RWPE1 (cell line): ENCODE measurements at places on chromosomes 4 and X.
A peak's percentile ranks its signal among the peaks of the same experiment; 100 is the strongest.

- no peak for DNase-seq
Observed at GRCh38 chr4:125316791-125317524, 2.2 kb downstream of the FAT4 start.

- DNase-seq = no peak
Observed at GRCh38 chr4:165118256-165118909, 5.7 kb upstream of the TMEM192 start.

- DNase-seq = no peak
Observed at GRCh38 chr4:13329340-13329850, 154.7 kb downstream of the RAB28 start.

DNA sequence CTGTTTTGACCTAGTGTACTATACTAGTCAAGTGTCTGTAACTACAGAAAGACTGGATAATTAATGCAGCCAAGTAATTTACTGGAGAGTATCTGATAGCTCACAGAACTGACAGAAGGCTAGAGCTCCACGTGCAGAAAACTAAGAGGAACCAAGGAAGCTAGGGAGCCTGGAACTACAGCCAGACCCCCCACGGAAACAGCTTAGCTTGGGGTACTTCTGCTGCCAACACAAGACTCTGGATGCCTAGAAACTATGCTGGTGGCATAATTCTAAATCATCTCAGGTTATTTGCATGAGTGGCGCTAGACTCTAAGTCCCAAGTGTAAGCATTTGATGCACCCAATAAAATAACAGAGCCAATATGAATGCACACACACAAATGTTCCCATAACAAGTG, 26.5 kb downstream of the HUWE1 start:
- no peak for DNase-seq

- DNase-seq = no peak
Observed at GRCh38 chrX:106725931-106726330, 570 bp upstream of the RNF128 start.

- peak; percentile 75 for DNase-seq
Observed at GRCh38 chrX:2608638-2609430, 82.3 kb upstream of the CD99 start.

DNA sequence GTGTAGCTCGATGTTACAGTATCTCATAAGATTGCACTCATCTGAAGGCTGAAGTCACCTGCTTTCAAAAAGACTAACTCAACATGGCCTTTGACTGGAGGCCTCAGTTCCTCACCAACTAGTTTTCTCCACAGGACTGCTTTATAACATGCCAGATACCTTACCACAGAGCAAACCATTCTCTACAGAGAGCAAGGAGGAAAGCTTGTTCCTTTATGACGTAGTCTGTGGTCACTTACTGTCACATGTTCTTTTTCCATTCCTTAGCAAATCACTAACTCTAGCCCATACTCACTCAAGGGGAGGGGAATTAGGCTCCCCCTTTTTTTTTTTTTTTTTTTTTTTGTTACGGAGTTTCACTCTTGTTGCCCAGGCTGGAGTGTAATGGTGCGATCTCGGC, 3.2 kb downstream of the THAP9 start:
- DNase-seq = no peak

DNA sequence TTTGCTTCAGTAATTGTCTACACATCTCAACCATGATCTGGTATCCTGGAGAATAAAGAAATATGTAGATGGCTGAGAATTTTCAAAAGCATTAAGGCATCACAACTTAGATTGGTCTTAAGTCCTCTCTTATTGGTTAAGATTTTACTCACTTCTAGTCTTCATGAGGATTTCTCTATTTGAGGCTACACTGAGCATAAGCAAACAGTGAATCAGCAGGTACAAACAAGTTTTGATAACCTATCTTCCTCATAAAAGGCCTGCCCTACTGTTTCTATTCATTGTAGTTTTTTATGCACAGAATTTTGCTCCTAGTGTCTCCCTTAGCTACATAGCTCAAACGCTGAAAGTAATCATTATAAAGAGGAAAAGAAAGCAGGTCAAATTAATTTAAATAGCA, 460.7 kb upstream of the RPS6KA3 start:
- no peak for DNase-seq

DNA sequence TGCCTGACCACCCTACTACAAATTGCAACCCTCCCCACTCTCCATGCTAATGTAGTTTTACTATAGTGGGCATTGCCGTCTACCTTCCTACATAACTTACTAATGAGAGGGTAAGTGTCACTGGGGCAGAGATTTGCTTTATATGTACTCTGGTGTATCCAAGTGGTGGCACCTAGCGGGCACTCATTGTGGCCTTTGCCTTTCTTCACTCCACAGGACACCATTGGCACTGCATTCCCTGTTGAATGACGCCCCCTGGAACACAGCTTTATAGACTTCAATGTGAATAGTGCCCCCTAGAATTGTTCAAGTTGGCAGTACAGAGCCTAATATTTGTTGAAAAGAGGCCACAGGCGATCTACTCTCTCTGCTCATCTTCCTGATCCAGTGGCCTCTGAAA, 215.8 kb downstream of the MID1IP1 start:
- DNase-seq = no peak

- DNase-seq = no peak
Observed at GRCh38 chr4:124179506-124180186, 532.9 kb downstream of the ANKRD50 start.

- DNase-seq = peak; percentile 70
Observed at GRCh38 chrX:107775734-107776511, at the start of gene TSC22D3. Gene TSC22D3 (minus strand): TSS chrX:107775787. CDS start chrX:107775419, 368 bp downstream.

GRCh38 chrX:147757750-147758149, 154.0 kb upstream of the FMR1 start:
- DNase-seq = peak; percentile 5

DNA sequence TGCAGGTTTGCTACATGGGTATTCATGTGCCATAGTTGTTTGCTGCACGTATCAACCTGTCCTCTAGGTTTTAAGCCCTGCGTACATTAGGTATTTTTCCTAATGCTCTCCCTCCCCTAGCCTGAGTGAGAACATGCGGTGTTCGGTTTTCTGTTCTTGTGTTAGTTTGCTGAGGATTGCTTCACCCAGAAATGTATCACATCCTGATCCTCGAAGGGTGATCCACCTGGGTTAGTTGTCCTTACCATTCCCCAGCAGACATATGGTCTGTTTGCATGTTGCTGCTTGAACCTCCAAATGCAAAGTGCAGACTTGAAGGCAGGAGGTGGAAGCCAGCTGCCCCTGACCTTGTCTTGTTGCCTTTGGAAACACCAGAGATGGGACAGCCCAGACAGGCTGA, 161.5 kb upstream of the WDR1 start:
- no peak for DNase-seq

- DNase-seq = peak; percentile 21
Observed at GRCh38 chr4:165079476-165079875, 25.8 kb downstream of the TRIM75 start.

GRCh38 chr4:186348433-186348832, 82.4 kb downstream of the F11 start:
- DNase-seq = no peak

- peak; percentile 5 for DNase-seq
Observed at GRCh38 chr4:61805979-61806378, 605.9 kb downstream of the ADGRL3 start.

DNA sequence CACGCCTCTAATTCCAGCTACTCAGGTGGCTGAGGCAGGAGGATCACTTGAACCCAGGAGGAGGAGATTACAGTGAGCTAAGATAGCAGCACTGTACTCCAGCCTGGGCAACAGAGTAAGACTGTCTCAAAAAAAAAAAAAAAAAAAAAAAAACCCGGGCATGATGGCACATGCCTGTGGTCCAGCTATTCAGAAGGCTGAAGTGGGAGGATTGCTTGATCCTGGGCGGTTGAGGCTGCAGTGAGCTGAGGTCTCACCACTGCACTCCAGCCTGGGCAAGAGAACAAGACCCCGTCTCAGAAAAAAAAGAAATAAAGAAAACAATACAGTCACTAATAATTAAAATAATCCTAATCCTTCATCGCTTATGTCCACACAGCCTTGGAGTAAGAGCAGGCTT, 68.1 kb downstream of the APBB2 start:
- DNase-seq = no peak

GRCh38 chrX:42463706-42464490, 314.1 kb downstream of the PPP1R2C start:
- no peak for DNase-seq

GRCh38 chr4:105599932-105600655, 47.7 kb downstream of the ARHGEF38 start:
- DNase-seq = no peak

DNA sequence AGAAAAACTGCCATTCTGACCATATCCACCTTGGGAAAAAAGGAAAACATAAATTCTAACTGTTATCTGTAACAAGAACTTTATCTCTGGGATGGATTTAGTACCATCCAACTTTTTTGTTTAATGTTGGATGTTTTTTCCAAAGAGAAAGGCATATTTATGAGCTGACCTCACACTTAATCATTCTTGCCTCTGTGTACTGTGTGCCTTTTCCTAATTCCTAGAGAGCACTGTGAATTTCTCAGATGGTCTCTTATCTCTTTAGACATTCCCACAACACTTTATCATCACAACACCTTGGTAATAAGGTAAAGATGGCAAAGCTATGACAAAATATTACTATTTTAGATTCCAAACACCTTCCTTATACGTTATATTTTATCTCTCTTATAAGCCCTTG, 126.2 kb downstream of the COL4A6 start:
- DNase-seq = no peak

DNA sequence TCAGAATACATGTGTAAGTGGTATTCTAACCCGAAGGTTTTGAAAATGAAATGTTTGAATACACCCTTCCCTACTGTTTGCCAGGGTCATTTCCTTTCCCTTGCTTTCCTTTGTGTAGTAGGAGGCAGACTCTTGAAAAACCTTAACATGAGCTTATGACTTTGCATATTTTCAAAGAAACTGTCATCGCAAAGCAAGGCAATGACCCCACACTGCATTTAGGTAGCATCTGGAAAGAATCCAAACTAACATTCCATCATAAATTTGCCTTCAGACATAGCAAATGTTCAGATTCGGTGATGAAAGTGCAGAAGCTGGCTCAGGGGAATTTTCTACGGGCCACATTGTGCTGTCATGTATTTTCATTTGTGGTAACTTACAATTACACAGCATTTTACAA, 32.3 kb downstream of the SH2D1A start:
- DNase-seq = no peak

DNA sequence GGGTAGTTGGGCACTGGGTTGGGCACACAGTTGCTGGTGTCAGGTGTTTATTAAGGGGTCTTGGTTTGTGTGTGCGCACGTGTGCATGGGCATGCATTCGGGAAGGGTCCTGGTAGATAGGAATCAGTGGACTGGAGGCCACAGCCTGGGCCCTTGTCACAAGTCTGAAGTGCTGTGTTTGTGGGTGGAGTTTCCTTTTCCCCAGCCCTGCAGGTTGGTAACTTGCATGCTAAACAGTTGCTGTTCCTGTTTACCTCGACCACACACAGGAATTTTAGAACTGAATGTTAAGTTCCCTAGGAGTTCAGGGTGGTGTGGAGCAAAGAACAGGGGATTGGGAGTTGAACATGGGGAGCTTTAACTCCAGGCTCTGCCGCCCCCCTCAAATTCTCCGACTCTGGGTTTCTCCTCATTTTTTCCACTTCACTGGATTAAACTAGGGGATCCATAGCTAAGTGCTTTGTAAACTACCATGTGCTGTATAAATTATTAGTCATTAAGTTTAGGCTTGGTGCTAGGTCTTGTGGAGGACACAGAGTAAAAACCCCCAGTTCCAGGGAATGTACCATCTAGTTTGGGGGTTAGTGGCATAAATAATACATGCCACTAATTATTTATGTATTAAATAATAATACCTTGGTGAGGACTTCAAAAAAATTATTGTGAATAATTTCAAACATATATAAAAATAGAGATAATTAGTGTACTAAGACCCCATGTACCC, 49.0 kb downstream of the STARD8 start:
- no peak for DNase-seq

DNA sequence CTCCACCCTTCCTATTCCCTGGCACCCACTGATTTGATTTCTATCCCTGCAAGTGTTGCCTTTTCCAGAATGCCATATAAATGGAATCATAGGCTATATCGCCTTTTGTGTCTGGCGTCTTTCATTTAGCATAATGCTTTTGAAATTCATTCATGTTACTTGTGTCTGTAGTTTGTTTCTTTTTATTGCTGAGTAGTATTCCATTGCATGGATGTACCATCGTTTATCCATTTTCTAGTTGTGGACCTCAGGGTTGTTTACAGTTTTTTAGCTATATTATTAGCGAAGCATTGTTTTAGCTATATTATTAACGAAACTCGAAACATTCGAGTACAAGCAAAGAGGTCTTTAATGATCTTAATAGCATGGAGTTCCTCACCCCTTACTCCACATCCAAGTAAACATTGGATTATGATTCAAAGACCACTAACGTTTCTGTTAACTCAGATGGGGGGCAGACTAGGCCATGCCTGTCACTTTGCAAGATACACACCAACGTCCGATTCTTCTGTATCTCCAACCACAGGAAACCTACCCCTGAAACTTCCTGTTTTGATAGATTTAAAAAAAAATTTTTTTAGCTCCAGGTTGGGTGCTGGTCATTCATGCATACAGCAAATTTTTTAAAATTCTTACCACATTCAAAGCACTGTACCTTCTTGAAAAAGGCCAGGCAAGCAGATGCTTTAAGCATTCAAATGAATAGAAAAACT, 1.1 kb downstream of the DCK start:
- no peak for DNase-seq

DNA sequence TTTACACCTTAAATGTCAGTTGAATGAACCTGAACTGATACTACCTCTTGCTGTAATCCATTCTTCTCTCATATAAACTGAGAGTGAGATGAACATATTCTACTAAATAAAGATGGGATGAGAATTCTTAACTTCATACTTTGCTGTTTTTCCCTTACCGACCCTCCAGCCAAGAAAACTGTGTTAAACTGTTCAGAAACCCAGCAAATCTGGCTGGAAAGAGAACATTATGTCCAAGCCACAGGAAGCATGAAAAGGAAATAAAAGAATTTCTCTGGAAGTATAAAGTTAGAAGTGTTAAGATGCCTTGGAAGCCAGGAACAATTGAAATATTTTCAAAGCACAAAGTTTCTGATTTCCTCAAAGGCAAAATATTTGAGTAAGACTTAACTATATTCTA, 22.9 kb downstream of the NPY1R start:
- DNase-seq = no peak

DNA sequence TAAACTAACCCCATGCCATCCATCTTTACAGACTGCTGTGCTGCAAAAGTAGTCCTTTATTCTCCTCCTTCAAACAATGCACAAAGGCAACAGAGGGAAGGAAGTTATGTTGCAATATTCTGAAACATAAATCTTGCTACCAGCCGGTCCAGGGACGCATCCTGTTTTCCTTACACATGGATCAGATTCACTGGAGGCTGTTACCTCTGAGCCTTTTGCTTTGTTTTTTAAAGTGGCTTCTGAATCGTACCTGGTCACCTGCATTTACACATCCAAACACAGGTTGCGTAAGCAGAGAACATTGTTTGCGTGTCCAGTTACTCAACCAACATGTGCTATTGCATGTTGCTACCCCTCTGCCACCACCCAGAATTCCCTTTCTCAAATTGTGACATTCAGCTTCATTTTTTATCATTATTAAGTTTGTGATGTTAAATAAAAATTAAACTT, 8.8 kb downstream of the PPARGC1A start:
- no peak for DNase-seq
